Non-pigmented ciliary epithelial cell (primary cell): ENCODE measurements at places on chromosomes 13 and 19.

- peak; percentile 42 for DNase-seq
Observed at GRCh38 chr13:98327371-98328270, 150.6 kb upstream of the RNF113B start.

GRCh38 chr13:40113643-40114304 is 458.3 kb downstream of the COG6 start:
- DNase-seq: no peak

DNA sequence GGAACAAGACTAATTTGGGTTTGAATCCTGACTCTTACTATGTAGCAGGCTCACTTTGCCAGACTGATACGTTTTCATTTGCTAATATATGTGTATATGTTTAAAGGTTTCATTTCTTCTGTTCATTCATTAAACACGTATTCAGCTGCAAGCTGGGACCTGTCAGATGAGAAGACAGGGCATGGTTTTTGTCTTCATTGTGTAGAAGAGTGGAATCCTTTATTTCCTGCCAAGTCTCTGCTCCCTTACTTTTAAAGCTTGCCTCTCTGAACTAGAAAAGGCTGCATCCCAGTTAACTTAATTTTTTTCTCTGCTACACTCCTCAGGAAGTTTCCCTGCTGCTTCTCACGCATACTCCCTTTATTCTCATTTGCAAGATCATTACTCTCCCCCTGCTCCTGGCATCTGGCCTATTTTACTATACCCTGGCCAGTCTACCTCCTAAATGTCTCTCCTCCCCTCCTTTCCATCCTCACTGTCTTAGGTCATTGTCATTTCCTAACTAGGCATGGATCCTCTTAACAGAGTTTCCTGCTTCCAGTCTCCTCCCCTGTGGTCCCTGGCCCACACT is 141.0 kb upstream of the TMTC4 start:
- no peak for DNase-seq

DNA sequence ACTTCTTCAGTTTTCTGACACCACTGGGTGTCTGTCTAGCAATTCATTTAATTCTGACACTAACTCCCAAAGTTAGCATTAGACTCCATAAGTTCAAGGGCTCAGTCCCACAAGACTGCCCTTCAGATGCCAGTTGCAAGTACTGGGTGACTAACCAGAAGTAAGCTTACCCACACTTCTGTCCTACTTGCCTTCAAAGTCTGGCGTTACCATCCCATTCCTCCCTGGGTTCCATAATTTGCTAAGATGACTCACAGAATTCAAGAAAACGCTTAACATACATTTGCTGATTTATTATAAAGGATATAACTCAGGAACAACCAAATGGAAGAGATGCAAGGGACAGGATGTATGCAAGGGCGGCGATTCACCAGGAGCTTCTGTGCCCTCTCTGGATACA is 45.5 kb upstream of the NPAS1 start:
- no peak for DNase-seq

- no peak for DNase-seq
Observed at GRCh38 chr13:39329182-39329639, 273.8 kb downstream of the LHFPL6 start.

DNA sequence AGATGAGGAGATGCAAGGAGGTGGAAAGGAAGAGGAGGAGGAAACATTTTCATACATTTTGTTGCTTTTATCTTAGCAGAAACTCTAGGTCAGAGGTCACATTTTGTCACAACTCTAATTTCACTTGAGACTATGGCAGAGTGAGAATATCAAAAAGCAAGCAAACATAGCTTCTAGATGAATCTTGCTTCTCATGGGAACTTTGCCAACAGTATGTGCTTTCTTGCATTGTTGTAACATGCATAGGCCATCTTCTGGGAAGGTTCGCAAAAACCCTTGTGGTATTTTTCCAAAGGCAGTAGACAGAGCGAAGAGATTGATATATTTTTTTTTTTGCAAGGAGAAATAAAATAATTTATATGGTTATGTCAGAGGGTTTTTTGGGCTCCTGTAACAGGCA is 291.3 kb downstream of the MTUS2 start:
- no peak for DNase-seq

DNA sequence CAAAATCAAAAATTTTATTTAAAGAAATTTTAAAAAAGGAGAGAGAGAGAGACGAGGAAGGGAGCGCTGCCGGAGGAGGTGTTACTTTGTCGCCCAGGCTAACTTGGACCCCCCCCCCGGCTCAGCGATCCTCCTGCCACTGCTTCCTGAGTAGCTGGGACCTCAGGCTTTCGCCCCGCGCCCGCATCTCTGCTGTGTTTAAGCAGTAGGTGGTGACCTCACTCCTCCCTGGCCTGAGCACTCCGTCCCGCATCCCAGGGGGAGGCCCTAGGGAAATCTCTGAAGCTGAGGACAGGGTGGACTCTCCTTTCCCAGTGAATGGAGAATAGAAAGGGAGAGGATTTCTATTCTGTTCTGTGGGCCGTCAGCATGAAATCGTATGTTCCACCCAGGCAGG is 485 bp upstream of the ZNF845 start:
- DNase-seq: no peak

DNA sequence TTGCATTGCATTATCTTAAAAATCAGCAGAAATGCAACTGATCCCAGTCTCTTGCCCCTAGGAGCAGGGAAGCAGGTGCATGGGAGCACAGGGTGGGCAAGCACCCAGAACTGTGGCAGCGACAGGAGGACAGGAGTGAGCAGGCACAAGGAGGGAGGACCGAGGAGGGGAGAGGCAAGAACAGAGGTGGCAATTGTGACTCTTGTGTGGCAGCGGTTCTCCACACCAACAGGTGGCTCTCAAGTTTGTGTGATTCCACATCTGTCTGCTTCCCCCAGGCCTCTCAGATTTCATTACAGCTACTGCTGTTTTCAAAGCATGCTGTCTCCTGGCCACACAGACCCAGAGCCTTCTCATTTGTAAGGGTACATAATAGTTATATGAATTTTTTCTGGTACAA is 108.5 kb downstream of the STK24 start:
- no peak for DNase-seq

DNA sequence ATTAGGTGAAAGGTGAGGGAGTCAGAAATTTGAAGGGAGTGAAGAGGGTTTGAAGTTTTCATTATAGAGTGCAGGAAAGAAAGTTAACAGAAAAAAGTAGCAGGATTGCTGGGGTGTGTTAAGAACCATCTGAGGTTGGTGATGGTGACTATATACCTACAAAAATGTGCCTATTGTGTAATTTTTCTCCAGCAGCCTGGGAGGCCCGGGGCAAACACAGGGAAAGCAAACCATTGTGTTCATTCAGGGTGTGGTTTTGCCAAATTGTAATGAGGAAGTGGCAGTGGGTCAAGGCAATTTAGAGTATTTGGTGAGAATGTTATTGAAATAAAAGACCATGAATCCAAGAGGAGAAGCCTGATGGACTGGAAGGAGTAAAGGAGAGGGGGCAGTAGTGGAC is 8.2 kb upstream of the SUCLA2 start:
- peak; percentile 40 for DNase-seq

DNA sequence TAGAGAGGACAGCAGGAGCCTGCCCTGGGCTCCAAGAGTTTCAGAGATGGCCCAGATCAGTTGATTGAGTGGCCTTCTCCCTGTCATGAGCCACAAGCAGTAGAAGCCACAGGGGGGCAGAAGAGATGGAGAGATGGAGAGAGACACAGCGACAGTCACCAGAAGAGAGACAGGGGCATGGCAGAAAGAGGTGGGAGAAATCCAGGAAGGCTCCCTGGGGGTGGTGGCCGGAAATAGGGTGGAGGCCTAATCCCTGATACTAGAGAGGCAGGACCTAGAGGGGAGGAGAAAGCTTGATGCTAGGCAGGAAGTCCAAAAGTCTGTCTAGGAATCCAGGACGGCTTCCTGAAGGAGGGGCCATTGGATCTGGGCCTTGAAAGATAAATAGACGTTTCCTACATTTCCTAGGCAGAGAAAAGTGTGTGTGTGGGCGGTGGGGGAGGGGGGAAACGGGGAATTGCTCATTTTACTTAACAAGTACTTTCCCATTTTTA is 9.6 kb upstream of the TPM4 start:
- DNase-seq: no peak

GRCh38 chr19:35212241-35212640 is 16.3 kb downstream of the FAM187B start:
- no peak for DNase-seq

DNA sequence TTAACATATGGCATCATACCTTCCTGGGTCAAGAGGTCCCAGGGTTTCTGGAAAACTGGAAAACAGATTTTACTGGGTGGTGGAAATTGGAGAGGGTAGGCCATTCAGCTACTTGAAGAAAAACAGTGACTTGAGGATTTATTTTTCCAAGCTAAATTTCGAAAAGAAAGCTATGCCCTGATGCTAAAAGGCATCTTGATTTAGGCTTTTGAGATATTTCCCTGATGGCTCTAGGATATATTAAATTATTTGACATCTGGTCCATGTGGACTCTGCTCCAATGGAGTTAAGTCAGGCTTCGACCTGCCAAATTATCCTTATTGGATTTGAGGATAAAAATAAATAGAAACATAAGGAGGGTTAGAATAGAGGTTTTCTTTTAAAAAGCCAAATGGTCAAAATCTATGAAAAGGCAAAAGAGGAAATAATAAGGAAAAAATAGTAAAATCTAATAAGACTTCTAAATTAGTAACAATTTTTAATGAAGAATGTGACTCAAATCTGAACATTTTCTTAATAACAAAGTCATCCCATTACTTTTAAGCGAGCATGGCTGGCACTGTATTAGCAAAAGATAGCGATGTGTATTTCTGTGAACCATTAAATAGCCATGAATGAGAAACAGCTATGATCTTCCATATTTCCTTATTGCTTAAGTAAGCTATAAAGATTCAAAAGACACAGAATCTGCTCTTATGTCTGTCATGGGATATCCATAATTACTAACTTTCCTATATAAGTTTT is 190.0 kb upstream of the MIR17HG start:
- no peak for DNase-seq

DNA sequence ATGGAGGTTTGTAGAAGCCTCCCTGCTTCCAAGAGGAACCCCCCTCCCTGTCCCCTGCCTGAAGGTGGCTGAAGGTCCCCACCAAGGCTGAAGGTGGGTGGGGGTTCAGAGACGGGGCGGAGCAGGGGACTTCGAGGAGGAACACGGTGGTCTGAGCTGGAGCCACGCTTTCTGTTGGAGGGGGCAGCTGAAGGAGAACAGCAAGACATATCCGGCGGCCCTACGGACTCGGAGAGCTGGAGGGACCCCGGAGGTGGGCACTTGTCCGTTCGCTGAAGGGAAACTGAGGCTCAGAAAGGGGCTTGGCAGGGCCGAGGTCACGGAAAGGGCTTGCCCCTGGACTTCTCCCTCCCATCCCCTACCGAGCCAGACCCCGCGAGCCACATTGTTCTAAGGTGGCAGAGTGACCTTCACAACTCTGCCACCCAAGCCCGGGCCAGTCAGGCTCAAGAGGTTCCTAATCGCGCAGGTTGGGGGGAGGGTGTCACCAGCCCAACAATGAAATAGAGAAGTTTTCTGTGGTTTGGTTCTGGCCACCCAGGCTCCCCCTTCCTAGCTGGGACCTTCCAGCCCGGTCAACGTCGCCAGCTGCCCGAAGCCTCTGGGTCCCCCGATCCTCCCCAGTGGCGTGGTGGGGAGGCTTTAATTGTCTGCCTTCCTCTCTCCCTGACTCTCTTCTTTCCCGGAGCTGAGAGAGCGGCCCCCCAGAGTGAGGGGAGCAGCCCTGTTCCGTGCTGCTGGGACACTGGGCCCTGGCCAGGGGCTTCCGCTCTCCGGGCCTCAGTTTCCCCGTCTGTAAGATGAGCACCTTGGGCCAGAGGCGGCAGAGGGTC is 15.5 kb upstream of the KCNN1 start:
- no peak for DNase-seq

GRCh38 chr19:18292810-18293641 is 11.6 kb upstream of the JUND start:
- peak; percentile 38 for DNase-seq

DNA sequence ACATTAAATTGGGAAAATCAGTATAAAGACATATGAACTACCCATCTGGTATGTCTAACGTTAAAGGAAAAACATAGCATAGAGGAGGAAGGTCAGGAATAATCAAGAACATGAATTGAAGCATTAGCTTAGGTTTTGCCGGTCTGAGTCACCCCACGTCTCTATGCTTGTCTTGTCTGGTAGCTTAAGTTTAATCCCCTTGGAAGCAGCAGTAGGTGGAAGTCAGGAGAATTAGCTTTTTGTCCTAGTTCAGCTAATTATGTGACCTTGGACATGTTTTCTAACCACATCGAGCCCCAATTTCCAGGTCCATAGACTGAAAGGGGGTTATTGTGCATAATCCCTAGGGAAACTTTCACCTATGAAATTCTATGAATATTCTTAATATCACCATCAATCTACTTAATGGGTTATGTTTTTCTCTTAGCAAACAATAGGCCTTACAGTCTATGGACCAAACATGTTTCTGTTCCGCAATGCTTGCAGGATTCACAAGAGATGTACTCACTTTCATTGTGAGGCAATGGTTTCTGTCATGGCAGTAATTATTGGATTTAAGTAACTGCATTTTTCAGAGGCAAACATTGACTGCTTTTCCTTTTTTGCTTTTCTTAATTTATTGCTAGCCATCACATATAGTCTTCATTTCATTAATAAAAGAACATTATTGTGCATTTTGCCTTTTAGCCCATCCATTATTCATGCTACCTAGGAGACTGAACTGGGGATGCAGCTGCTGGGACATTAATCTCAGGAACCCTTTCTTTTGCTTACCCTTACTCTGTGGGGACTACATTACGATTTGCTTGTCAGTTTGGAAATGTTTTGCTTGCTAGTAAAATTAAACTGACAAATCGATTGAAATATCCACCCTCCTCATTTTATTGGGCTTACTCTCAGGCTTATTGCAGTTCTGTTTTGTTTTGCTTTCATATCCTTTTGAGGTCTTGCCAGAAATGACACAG is 304.8 kb upstream of the MAB21L1 start:
- peak; percentile 32 for DNase-seq

DNA sequence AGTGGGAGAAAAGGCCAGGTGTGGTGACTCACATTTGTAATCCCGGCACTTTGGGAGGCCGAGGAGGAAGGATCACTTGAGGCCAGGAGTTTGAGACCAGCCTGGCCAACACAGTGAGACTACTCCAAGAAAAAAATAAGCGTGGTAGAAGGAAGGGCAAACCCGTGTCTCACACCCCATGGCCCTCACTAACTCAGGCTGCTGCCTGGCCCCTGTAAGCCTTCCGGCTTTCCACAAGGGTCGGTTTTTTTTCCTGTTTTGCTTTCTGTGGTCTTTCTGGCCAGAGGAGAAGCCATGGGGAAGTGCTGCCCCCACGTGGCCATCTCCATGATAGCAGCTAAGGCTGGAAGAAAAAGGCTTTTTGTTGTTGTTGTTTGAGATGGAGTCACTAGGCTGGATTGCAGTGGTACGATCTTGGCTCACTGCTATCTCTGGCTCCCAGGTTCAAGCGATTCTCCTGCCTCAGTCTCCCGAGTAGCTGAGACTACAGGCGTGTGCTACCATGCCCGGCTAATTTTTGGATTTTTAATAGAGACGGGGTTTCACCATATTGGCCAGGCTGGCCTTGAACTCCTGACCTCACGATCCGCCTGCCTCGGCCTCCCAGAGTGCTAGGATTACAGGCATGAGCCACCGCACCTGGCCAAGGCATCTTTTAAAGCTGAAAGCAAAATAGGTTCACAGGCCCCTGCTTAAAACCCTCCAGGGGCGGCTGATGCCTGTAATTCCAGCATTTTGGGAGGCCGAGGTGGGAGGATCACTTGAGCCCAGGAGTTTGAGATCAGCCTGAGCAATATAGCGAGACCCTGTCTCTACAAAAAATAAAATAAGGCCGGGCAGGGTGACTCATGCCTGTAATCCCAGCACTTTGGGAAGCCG is 7.5 kb upstream of the ARHGEF18 start:
- peak; percentile 19 for DNase-seq
